ENCODE measurements at places on chromosomes 11 and 22.

- DNase-seq, result no peak
These were observed 60.9 kb upstream of the PARVG start for GRCh38 chr22:44119669-44120313.

- peak; percentile 94 for DNase-seq
These were observed at the start of gene ATG16L2 for GRCh38 chr11:72814286-72815109. Gene ATG16L2, plus strand, starts transcription at chr11:72814411. Its CDS starts 35 bp downstream, at chr11:72814446.

GRCh38 chr22:41334951-41335635 lies 33.8 kb downstream of the ZC3H7B start:
- no peak for DNase-seq

DNA sequence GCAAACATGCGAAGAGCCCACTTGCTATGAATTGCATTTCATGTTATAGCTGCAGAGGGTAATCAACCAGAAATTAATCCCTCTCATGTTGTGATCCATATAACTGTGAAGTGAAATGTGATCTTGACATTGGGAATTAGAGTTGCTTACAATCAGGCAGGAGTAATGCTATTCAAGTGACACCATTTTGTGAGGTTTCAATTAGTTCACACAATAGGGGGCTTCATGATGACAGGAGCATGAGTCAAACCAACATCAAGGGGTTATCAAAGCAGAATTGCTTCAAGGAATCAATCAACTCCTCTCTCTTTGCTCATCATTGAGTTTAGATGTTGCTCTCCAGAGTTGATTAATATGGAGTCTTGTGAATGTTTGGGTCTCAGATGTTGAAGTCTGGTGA lies 1585.2 kb upstream of the TENM4 start:
- no peak for DNase-seq

DNA sequence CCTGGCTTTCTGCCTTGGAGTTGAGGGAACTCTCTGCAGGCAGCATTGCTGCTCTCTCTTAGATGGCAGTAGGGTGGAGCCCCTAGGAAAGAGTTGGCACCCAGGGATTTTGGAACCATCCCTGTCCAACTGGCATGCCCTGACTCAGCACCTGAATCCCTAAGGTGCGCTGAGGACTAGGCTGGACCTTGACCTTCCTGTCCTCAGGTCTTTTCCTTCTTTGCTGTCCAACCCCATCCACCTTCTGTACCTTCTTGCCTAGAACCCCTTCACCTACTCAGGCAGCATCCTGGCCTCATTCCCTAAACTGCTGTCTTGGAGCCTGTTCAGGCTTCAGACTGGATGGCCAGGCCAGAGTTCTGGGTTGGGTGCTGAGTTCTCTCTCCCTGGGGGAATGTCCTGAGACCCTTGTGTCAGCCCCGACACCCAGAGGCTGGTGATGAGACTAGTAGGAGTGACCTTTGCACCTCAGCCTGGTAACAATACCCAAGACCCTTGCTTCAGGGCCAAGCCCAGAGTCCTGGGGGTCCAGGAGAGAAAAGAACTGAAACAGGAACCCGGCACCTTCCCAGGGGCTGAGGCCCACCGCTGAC lies 2.5 kb upstream of the POLD4 start:
- no peak for DNase-seq

DNA sequence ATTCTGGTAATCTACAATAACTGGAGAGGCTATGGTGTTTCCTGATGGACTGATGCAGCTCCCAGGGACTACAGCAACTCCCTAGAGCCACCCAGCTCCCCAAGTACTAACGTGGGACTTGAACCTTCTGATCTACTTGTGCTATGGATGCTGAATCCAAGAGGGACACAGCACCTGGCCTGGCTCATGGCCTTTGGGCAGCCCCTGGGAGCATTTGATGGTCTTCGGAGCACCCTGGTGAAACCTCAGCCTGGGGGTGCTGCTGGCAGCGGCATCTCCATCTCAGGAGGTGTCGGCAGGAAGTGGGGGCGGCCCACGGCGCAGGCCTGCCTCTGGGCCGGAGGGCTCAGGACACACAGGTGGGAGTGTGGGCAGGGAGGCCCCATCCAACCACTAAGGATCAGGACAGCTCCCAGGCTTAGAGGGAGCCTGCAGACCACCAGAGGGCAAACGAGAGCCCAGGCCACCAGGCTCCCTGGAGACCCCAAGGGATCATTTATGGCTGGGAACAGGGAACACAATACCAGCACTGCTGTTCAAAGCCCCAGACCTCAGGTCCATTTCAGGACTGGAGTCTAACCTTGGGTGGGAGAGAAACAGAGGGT lies 8.7 kb downstream of the EHD1 start:
- DNase-seq, result no peak

DNA sequence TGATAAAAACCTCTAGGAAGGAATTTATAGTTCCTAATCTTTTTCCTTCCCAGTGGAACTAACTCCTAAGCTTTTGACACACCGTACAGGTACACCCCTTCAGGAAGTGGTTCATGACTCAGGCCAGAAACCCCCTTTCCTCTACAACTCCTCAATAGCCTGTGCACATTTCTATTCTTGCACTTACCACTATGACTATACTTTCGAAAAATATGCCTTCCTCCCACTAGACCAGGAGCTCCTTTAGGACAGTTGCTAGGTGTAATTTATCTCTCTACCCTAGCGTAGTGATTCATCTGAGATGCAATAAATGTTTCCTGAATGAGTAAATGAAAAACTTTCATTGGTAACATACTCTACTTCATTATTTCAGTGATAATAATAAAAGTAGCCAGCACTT lies 14.5 kb downstream of the MAP6 start:
- no peak for DNase-seq

- DNase-seq, result no peak
These were observed 60.5 kb downstream of the ENTHD1 start for GRCh38 chr22:39833093-39833492.

- no peak for DNase-seq
These were observed 5.2 kb downstream of the PACS1 start for GRCh38 chr11:66075273-66075672.

- DNase-seq, result no peak
These were observed 54.2 kb downstream of the EXT2 start for GRCh38 chr11:44149651-44150050.

DNA sequence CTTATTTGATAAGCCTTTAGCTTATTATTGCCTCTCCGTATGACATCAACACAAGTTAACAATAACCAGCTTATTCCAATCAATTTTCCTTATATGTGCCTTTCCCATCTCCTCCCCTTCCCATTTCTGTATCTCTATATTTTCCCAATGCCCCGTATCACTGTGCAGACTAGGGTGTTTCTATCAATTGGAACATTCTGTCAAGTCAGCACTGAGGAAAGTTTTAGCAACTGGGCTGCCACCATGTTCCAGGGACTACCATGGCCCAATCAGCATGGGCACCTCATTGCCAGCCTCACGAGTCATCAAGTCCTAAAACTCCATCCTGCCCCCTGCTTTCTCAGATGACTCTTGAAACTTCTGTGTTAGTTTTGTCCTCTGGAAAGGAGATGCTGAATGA lies 973.1 kb upstream of the CNTN5 start:
- no peak for DNase-seq

DNA sequence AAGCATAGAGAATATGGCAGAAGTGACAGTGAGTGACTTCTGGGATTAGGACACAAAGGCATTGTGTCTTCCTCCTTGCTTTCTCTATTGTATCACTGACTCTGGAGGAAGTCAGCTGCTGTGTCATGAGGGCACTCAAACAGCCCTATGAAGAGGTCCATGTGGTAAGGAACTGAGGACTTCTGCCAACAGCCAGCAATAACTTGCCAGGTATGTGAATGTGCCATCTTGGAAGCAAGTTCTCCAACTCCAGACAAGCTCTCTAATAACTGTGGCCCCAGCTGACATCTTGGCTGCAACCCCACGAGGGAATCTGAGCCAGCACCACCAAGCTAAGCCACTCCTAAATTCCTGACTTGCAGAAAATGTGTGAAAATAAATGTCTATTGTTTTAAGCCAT lies 83.6 kb upstream of the ZBED5 start:
- no peak for DNase-seq

GRCh38 chr11:10377183-10377582 lies 72.3 kb downstream of the ADM start:
- DNase-seq, result no peak

DNA sequence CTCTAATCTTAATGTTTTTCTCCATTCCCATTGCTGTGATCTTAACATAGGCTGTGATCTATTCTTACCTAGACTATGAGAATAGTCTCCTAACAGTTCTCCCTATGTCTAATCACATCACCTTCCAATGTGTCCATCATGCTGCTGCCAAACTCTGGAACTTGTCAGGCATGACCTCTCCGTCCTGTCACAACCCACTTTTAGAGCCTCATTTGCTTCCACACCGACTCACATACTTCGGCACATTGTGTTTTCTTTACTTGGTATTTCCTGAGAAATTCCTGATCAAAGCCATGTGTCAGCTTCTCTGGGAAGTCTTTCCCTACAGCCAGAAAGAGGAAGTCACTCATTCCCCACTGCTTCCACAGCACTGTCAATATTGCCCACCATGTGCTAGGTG lies 40.5 kb upstream of the BIRC3 start:
- DNase-seq, result no peak

DNA sequence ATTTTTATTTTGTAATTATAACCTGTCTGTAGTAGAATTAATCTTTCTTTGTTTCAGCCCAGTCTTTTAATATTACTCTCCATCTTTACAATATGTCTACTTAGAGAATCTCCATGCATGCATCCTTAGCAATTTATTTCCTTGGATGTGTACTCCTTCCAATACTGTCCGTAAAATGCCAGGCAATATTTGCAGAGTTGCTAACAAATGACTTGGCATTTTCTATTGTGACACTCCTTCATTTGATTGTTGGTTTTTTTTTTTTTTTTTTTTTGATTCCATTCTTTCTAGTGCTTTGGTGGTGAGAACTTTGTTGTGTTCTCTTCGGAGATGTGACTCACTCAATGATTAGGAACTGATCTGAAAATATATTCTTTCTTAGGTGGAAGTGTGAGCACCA lies 220.3 kb downstream of the CNTN5 start:
- no peak for DNase-seq

DNA sequence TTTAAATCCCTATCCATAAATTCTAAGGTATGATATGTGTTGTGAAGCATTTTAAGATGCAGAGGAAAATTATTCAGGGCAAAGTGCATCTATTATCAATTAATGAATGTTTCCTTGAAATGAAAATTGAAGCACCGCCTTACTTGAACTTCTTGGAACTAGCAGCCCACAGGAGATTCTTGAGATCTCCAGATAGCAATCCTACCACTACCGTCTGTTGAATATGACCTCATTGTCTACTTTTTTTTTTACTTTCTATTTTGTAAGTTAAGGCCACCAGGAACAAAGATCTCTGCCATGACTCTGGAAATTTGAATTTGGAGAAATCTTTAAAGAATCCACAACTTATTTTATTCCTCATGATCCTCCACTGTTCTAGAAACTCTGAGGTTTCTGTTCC lies 808.7 kb downstream of the KCNA4 start:
- DNase-seq, result no peak

- no peak for DNase-seq
These were observed 53.9 kb downstream of the KCNQ1 start for GRCh38 chr11:2498750-2499149.

- DNase-seq, result no peak
These were observed 268.2 kb downstream of the FAM181B start for GRCh38 chr11:82465481-82465880.

DNA sequence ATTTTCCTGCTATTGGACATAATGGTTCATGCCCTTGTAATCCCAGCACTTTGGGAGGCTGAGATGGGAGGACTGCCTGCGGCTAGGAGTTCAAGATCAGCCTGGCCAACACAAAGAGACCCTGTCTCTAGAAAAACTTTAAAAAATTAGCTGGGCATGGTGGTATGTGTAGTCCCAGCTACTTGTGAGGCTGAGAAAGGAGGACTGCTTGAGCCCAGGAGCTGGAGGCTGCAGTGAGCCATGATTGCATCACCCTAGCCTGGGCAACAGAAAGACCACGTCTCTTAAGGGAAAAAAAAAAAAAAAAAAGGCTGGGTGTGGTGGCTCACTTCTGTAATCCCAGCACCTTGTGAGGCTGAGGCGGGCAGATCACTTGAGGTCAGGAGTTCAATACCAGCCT lies 94.0 kb downstream of the APOL5 start:
- DNase-seq, result no peak

- DNase-seq, result peak; percentile 50
These were observed 1252.7 kb downstream of the BRD1 start for GRCh38 chr22:48574776-48575617.

GRCh38 chr11:131867457-131868257 lies 497.2 kb downstream of the NTM start:
- DNase-seq, result peak; percentile 58

DNA sequence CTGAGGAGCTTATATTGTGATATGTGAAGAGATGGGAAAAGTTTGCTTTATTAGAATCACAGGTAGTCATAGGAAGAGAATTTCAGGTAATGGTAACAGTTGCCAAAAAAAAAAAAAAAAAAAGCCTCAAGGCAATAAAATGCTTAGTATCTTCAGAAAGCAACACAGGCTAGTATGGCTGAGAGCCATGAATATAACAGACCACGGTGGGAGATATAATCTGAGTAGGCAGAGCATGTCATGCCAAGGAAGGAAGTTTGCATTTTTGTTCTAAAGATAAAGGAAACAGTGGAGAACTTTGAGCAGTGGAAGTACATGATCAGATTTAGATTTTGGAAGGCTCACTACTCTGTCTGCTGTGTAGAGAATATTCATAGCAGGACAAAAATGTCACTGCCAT lies 211.4 kb downstream of the ETS1 start:
- no peak for DNase-seq

DNA sequence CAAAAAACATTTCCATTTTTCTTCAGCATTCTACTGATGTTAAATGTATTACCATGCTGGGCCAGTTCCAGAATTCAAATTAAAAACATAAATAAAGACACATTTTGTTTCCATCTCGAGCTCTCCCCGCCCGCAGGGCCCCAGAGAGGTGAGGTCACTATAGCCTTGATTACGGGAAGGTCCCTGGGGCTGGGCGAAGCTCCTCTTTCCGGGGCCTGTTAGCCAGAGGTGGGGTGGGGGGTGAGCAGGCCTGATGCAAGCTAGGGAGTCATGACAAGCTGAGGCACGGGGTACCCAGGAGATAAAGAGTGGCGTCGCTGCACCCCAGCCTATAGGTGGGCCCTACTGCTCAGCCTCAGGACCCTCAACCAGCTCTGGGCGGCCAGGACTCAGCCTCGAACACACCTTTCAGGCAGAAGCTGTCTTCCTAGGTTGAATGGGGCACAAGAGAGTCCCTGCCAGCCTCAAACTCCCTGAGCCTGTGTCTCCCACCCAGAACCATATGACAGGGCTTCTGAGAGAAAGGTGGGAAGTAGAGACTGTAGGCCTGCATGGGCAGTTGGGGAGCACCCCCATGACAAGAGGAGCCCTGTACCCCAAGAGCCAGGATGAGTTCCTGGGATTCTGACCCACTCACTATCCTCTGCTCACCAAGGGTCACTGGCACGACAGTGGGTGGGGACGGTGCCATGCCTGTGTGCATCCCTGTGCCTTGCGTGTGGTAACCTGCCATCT lies 34.8 kb downstream of the KCNQ1OT1 start:
- no peak for DNase-seq

GRCh38 chr11:2305788-2306451 lies 4.1 kb downstream of the TSPAN32 start:
- no peak for DNase-seq

- DNase-seq, result no peak
These were observed 12.7 kb upstream of the IL2RB start for GRCh38 chr22:37162221-37163095.
